Stimulated activated naive CD8-positive, alpha-beta T cell treated with anti-CD3 and anti-CD28 coated beads, Interleukin-15, Interleukin-2, amounts not matched to agents 100 U/mL and 50 U/mL, for 24 hours (primary cell): ENCODE measurements at places on chromosomes 7 and 10.

DNA sequence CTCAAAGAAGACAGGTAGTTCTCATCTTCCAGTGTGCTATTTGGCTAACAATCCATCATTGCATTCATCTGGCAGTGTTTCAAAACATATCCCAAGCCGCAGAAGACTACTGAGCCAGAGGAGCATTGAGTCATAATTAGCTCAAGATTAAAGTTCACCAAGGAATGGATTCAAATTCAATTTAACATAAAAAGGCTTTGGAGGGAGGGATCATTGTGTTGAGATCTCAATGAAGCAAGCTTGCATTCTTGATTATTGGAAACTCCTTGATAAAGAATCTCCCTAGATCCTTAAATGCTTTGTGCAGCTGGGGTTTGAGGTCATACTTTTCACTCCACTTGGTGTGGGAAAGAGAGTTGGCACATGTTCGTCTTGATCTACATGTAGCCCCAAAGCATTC lies 142.8 kb upstream of the SEMA3A start:
- no peak for DNase-seq

DNA sequence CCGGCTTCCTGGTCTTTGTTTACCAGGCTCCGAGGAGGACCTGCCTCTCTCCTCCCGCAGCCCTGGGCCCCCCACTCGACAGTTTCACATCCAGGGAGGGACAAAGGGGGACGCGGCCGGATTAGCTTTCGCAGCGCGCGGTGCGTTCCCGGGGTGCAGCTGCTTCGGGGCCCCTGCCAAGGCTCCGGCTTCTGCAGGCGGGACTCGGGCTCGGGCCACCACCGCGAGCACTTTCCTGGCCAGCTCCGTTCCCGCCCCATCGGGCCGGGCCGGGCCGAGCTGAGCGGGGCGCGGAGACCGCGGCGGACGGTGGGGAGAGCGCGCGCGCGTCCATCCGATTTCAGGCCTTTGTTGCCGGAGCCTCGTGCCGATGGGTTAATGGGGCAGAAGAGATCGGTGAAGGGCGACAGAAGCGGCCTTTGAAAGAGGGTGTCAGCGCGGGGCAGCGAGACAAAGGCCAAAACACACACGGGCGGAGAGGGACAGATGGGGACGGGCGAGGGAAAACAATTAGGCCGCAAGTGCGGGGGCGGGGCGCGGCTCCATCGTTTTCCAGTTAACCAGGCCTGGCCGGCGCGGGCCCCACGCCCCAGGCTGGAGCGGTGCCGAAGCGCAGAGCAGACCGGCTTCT lies 8.5 kb upstream of the UNCX start:
- no peak for DNase-seq

- DNase-seq, result no peak
These were observed 35.2 kb upstream of the BMPR1A start for GRCh38 chr10:86721232-86721631.

- no peak for DNase-seq
These were observed 13.9 kb upstream of the HSPA12A start for GRCh38 chr10:116756277-116756676.

- no peak for DNase-seq
These were observed 51.1 kb upstream of the ADRB1 start for GRCh38 chr10:113992471-113993011.

GRCh38 chr10:34589275-34589674 lies 225.8 kb downstream of the PARD3 start:
- no peak for DNase-seq

- no peak for DNase-seq
These were observed 344.1 kb upstream of the HPS1 start for GRCh38 chr10:98790817-98791216.

DNA sequence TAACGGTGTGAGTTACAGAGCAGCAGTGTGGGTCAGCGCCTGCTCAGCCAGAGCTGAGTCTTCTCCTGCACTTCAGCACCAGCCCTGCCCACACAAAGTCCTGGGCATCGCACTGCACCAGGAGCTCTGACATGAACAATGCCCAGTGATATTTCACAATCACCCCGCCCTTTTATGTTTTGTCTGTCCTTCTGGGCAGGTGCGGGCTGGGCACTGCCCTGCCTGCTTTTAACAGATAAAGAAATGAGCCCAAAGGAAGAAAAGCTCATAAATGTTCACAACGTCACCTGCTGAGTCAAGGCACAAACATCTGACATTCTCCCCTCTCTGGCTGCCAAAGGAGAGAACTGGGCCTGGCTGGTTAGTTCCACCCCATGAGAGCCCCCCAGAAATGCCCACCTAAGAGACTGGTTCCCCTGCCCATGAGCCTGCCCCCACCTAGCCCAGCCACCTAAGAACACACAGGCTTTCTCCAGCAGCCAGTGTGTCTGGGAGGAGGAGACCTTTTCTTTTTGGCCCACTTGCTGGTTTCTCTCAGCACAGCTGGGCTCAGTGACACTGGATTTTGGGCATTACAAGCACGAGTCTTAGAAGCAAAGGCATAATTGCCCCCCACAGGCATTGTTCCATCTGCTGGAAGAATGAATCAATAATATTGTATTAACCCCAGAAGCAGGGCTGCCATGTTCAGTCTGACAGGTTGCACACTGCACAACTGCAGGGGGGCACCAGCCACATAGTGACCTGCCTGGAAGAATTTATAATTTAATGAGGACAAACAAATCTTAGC lies 22.3 kb downstream of the CALML3 start:
- DNase-seq, result no peak

GRCh38 chr10:91519899-91520514 lies 109.9 kb downstream of the HECTD2 start:
- DNase-seq, result no peak

DNA sequence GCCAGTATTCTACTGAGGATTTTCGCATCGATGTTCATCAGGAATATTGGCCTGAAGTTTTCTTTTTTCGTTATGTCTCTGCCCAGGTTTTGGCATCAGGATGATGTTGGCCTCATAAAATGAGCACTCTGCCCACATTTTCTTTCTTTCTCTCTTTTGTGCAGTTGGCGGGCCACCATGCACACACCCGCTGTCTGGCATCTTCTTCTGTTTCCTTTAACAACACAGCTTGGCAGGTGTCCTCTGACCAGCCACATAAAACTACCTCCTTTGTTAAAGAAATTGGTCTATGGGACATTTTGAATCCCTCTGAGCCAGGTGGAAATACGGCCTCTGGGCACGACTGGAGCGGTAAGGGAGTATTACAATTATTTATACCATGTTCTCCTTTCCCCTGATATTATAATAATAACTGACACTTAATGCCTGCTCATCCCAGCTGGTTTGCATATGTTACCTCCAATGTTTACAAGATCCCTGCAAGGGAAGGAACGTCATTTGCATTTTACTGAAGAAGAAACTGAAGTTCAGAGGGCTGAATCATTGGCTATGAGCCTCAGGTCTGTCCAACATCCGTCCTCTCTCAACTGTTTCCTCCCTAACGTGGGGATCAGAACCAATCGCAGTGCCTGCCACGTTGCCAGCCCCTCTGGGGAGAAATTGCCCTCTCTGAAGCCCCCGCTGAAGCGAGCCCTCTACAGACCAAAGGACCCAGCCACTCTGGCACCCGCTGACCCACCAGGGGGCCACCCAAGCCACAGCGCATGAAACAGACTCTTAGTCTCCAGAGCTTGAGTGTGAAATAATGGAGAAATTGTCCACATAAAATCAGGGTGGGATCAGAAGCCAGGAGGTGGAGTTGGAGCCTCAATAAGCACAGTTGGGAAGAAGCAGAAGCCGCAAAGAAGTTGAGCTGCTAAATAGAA lies 125.0 kb upstream of the FOXK1 start:
- DNase-seq, result no peak

- DNase-seq, result no peak
These were observed 46.5 kb downstream of the TMEM106B start for GRCh38 chr7:12257582-12257981.

GRCh38 chr7:41955893-41956675 lies 253.2 kb upstream of the INHBA start:
- no peak for DNase-seq

GRCh38 chr10:66058594-66058993 lies 867.2 kb upstream of the LRRTM3 start:
- DNase-seq, result no peak

- no peak for DNase-seq
These were observed 190.1 kb upstream of the GDF10 start for GRCh38 chr10:47109906-47110305.

- no peak for DNase-seq
These were observed 10.9 kb downstream of the PRKG1 start for GRCh38 chr10:51085204-51085603.

- no peak for DNase-seq
These were observed 228.4 kb downstream of the CELF2 start for GRCh38 chr10:11245981-11246590.

GRCh38 chr10:100669616-100670015 lies 75.8 kb upstream of the PAX2 start:
- no peak for DNase-seq

DNA sequence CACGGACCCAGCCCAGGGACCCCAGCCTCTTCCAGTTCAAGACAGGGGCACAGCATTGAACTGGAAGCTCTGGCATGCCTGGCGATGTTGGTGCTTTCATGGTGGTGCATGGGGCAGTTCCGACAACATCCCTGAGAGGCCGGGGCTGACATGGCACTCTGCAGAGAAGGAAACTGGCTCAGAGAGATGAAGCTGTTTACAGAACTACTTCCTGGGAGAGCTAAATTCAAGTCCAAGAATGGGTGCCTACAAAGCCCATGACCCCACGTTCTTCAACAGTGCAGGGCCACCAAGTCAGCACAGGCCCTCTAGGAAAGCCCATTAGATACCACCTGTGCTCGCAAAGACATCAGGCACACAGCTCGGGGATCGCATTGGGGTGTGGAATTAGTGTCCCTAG lies 470.9 kb upstream of the MGMT start:
- no peak for DNase-seq

GRCh38 chr10:126844406-126844805 lies 60.8 kb upstream of the DOCK1 start:
- DNase-seq, result no peak

DNA sequence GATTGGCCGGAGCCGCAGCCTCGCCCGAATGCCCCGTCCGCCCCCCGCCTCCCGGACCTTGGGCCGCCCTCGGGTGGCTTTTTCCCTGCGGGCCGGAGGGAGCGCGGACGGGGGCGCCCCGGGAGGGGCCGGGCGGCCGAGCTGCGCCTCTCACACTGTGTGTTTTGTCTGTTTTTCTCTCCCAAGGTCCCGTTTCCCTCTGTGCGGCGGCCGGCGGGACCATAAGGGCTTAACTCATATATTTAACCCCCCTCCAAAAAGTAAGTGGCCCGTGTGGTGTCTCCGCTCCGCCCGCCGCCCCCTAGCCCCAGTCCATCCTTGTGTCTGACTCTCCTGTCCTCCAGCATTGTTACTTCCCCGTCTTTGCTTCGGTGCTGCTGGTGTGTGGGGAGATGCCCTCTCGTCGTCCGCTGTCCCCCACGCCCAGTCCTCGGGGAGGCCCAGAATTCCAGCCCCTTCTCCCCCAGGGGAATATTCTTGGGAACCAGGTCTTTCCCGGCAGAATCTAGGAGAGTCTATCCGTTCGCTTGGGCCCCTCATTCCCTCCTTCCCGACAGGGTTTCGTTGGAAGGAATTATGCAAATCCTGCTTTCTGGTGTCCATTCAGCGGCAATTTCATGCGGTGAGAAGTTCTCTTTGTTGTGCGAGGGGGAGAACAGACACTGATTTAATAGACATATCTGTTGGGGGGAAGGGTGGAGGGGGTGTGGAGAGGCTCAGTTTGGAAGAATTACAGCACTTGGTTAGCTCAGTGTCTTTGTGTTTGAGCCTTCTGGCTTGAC lies 1.3 kb downstream of the LCOR start:
- peak; percentile 22 for DNase-seq

- peak; percentile 71 for DNase-seq
These were observed 7.1 kb upstream of the UNCX start for GRCh38 chr7:1225441-1226185.

DNA sequence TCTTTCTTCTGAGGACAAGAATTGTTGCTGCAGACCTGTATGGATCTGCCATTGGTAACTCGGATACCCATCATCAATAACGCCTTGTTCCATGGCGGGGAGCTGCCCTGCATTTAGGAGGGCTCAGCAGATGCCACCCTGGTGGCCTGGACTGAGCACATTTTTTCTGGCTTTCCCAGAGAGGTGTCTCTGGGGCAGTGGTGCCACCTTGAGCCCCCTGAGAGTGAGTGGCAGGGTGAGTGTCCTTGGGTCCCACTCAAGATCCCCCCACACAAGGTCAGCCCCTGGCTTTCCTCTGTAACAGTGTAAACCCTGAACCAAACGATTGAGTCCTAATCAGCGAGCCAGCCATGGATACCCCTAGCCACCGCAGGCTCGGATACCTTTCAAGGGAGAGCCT lies 258.6 kb downstream of the GLRX3 start:
- DNase-seq, result no peak

DNA sequence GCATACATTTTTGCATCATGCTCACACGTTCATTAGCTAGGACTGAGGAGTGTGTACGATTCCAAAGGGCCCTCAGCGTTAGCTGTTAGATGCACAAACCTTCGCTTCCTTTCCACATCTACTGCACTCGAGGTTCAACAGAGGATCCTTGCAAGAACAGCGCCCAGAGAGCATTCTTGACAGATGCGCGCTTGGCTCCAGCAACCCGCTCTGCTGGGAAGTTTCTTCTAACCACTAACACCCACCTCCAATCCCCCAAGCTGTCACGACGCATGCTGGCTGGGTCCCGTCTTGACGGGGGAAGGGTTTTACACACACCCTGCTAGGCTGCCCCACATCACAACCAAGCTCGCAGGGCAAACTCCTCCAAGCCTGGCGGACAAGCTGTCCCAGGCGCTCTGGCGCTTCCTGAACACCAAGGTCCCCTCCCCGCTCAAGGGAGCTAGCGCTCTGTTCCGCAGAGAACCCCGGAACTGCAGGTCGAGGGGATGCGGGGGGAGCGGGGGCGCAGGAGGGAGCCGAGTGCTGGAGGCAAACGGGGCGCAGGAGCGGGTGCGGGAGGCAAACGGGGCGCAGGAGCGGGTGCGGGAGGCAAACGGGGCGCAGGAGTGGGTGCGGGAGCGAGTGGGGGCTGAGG lies 653 bp upstream of the ADRB1 start:
- peak; percentile 17 for DNase-seq

DNA sequence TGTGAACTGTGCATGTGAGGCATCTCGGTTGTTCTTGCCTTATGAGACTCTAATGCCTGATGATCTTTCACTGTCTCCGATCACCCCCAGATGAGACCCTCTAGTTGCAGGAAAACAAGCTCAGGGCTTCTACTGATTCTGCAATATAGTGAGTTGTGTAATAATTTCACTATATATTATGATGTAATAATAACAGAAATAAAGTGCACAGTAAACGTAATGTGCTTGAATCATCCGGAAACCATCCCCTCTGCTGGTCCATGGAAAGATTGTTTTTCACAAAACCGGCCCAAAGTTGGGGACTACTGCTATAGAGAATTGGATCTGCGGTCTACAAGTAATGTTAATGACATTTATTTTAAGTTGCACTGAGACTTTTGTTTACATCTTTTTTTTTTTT lies 126.7 kb downstream of the TPST1 start:
- no peak for DNase-seq

GRCh38 chr7:51352174-51353100 lies 35.8 kb upstream of the COBL start:
- DNase-seq, result no peak

DNA sequence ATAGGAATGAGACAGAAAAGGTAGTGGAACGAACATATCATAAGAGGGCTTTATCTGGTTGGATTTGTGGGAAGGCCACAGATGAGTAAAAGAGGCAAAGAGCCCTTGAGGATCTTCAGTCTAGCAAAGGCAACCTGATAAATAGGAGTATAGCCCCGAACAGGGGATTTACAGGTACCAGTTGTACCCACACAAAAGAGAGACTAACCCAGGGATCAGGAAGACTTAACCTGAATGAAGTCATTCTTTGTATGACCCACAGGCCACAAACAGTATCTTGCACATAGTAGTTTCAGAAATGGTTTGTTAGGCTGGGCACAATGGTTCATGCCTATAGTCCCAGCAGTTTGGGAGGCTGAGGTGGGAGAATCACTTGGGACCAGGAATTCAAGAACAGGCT lies 208.2 kb downstream of the ARHGAP21 start:
- DNase-seq, result no peak
